ENCODE measurements at places on chromosomes 4 and X. TPM values are rescaled to one million over a fixed set of nuclear protein-coding genes. Genes with fewer than 3 reads are reported as not detected.

DNA sequence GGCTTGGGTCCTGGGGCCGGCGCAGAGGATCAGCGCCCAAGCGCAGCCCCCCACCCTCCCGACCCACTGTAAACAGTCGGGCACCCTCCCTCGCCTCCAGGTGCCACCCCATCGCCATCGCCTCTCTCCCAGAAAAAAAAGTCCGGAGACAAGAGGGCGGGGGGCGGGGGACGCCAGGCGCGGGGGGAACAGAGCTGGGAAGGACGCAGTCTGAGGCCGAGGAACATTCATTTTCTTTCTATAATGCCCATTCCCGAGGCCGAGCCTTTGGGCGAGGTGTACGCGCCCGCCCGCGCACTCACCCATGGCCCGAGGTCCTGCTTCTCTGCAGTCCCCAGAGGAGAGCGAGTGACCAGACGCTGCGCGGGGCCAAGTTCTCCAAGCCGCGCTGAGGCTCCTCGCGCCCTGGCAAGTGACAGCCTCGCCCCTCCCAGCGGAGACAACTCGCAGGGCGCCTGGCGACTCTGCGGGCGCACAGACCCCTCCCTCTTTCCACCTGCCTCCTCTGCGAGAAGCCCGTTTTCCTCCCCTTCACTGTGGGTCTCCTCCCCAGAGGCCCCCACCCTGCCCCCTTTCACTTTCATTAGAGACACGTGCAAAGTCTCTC lies 63.5 kb upstream of the WDR17 start:
- DNase-seq, result peak; percentile 45
- no peak overlapping the region for H3K27ac ChIP-seq
- peak overlapping the region; percentile 9 for H3K4me3 ChIP-seq
- no peaks in the 10 kb centered on the region for H3K4me1 ChIP-seq

GRCh38 chr4:155060419-155060818 lies 148.0 kb upstream of the NPY2R start:
- no peaks in the 10 kb centered on the region for H3K4me1 ChIP-seq
- H3K4me3 ChIP-seq, result no peak overlapping the region
- no peak for DNase-seq
- no peaks in the 10 kb centered on the region for H3K36me3 ChIP-seq
- no peaks in the 10 kb centered on the region for H3K27me3 ChIP-seq
- H3K27ac ChIP-seq, result no peak overlapping the region

DNA sequence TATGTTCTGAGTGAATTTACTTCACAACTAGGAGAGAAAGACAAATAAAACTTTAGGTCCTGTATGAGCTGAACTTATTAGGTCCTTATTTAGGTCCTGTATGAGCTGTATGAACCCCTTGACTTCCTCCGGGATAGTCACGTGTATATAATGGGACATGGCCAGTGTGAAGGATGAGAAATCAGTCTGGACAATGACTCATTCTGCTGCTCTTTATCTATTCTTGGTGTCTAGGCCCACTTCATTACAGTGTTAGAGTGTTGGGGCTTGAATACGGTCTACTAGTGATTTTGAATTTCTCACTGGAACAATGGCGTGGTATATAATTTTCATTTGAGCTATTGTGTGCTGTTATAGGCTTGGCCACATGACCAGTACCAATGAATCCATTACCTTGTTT lies 21.9 kb downstream of the STK26 start:
- no peaks in the 10 kb centered on the region for H3K36me3 ChIP-seq
- DNase-seq, result no peak
- H3K27me3 ChIP-seq, result no peaks in the 10 kb centered on the region
- no peak overlapping the region for H3K4me3 ChIP-seq

DNA sequence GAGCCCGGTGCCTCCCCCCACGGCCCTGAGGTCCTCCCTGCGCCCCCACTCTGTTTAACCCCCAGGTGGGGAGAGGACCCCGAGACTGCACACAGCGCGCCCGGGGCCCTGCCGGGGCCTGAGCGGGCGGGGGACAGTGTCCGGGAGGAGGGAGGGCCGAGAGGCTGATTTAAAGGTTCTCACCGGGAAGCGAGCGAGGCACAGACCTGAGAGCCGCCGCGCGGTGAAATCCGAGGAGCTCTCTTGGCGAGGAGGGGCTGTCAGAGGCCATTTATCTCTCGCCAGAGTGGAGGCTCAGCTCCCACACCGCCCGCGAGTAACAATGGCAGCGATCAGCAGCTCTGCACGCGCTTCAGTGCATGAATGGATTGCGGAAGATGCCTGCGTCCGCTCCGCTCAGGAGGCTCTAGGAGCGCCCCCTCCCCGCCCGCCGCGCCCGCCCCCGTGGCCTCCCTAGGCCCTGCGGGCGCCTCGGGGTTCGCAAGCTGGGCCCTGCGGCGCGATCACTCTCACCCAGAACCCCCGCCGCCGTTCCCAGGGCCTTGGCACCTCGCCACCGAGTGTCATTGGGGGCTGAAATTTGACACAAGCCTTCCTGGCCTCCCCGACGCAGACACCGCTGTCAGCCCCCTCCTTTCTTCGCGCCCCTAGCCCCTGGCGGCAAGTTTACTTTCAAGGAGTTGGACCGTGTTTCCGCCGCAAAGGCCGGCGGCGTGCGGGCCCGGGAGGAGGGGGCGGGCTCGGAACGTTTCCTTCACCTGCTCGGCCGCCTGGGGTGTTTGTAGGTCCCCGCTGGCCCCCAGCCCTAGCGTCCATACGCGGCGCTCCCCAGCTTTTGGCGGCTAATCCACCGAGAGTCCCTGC lies 48.7 kb upstream of the BCOR start:
- no peaks in the 10 kb centered on the region for H3K36me3 ChIP-seq
- peak overlapping the region; percentile 48 for H3K4me3 ChIP-seq
- H3K27ac ChIP-seq, result no peak overlapping the region
- H3K4me1 ChIP-seq, result peaks cover 3% of the 10 kb centered on the region
- H3K27me3 ChIP-seq, result peaks cover 11% of the 10 kb centered on the region

GRCh38 chr4:66187175-66187720 lies 517.0 kb upstream of the EPHA5 start:
- no peaks in the 10 kb centered on the region for H3K4me1 ChIP-seq
- H3K27ac ChIP-seq, result no peak overlapping the region
- DNase-seq, result peak; percentile 33
- H3K36me3 ChIP-seq, result no peaks in the 10 kb centered on the region
- H3K27me3 ChIP-seq, result no peaks in the 10 kb centered on the region
- H3K4me3 ChIP-seq, result no peak overlapping the region

The LINC00632 gene
- 84.3 TPM for total RNA-seq

The FAM53A gene
- total RNA-seq, result 0.90 TPM

The NXF2 gene
- not detected for total RNA-seq

The GPAT3 gene
- total RNA-seq, result 2.0 TPM
